ENCODE measurements at places on chromosomes 7 and 10.

- DNase-seq, result no peak
Observed at GRCh38 chr7:74226633-74227032, 16.8 kb downstream of the LAT2 start.

- DNase-seq, result no peak
Observed at GRCh38 chr7:140275069-140275965, 98.5 kb upstream of the KDM7A start.

- DNase-seq, result no peak
Observed at GRCh38 chr7:40611095-40611871, 476.5 kb downstream of the SUGCT start.

GRCh38 chr7:41428381-41428780 lies 274.5 kb downstream of the INHBA start:
- no peak for DNase-seq

GRCh38 chr10:73406846-73407245 lies 7.0 kb downstream of the ANXA7 start:
- no peak for DNase-seq

GRCh38 chr7:130381468-130382312 lies 1.4 kb downstream of the CPA1 start:
- no peak for DNase-seq

GRCh38 chr10:100184426-100184825 lies 1.4 kb downstream of the ERLIN1 start:
- DNase-seq, result no peak

All from stimulated activated CD4-positive, alpha-beta T cell treated with anti-CD3 and anti-CD28 coated beads, Interleukin-15, amount 100 ng/mL, for 24 hours (primary cell).